ENCODE measurements at places on chromosomes 4 and X.

GRCh38 chr4:55884093-55884850 lies 30.8 kb downstream of the EXOC1 start:
- no peak for DNase-seq

DNA sequence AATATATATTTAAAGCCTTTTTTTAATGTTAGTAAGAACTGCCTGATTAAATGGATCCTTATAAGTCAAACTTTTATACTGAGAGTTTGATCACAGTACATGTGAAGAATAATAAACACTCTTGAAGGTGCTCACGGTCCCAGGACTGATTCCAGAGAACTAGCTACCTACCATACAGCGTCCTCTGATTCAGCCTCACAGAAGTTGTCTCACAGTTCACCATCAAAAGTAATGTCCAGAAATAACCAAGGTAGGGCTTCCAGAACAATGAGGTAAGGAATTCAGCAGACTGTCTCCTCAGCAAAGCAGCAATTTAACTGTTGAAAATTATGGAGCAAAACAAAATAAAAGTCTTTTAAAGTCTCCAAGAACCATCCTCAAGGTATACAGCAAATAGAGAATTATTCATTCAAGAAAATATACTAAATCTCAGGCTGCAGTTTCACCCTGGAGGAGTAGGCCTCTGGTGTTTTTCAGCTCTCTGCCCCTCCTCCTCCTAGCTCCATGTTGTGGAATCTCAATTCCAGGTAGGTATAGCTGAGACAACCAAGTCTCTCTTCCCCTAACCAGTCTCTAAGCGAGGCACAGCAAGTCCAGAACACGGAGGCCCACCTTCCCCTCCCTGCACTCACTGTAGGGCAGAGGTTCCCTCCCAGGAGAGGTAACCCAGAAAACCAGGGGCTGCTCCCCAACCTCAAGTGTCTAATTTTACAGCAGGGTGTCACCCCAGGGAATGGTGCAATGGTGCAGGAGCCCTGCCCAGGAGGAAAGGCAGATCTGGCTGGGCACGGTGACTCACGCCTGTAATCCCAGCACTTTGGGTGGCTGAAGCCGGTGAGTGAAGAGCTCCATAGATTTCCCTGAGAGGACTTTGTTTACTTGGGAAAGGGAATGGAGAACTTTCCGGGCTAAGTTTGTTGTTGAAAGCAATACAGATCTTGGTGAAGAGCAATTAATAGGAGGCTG lies 28.6 kb downstream of the FAM241A start:
- DNase-seq: no peak

- DNase-seq: no peak
Measured at GRCh38 chr4:143184217-143184502, 557 bp upstream of the USP38 start.

DNA sequence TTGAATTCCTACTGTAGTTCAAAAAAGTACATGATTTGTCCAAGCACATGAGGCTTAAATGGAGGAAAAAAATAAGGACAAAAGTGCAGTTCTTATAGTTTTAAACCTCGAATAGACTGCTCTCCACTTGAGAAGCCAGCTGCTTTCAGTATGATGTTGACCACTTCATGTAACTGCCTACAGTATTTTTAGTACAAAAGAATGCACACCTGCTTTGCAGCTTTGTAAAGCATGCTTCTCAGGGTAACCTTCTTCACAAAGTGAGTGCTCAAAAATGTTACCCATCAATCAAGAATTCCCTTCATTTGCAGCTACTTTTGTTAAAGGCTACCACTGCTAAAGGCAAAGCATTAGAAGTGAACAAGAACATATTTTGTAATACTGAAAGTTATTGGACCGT lies 83.4 kb upstream of the FAM47B start:
- no peak for DNase-seq

GRCh38 chrX:111123125-111123524 lies 27.1 kb downstream of the PAK3 start:
- peak; percentile 2 for DNase-seq

DNA sequence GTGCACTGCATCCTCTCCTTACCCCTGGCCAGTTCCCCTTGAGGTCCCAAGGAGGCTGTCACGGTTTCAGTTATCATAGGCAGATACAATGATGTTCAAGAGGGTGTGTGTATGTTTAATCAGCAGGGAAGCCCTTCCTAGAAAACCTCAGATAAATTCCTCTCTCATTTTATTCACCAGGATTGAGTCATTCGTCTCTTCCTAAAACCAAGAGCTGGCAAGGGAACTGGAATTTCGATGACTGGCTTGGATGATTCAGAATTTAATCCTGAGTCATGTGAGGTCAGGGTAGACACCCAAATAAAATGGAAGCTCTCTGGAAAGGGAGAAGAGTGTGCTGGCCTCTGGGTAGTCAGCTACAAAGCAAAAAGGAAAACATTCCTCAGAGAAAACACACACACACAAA lies 106.2 kb upstream of the RAPGEF2 start:
- DNase-seq: no peak

DNA sequence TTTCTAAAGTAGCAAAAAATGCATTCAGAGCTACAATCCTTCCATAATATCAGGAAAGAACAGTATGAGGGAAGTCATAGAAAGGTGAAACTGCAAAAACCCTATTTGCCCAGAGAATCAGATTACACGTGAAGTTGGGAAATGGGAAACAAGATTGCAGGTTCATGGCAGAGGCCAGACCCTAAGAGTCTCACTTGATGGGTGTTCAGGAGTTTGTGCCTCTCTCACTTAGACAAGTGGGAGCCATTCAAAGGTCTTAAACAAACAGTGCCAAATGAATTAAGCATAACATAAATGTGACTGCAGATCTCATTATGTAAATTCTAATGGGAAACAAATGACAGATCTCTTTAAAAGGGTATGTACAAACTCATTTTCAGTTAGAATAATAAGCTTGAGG lies 91.6 kb downstream of the ARAP2 start:
- no peak for DNase-seq

DNA sequence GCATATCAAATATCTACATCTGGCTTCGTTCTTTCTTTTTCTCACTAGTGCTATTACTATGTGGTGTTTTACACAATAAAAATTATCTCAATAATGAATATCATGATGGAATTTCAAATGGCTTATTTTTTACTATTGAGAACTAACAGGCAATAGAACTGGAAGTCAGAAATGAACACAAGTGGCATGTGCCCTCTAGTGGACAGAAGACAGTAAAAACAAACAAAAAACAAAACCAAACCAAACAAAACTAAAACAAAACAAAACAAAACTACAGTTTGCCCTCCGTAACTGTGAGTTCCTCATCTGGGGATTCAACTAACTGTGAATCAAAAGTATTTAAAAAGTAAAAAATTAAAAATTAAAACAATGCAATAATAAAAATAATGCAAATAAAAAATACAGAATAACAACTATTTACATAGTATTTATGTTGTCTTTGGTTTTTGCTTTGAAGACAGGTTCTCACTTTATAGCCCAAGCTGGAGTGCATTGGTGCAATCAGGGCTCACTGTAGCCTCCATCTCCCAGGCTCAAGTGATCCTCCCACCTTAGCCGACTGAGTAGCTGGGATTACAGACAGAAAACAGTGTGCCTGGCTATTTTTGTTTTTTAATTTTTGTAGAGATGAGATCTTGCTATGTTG lies 195.6 kb upstream of the TACR3 start:
- DNase-seq: no peak

DNA sequence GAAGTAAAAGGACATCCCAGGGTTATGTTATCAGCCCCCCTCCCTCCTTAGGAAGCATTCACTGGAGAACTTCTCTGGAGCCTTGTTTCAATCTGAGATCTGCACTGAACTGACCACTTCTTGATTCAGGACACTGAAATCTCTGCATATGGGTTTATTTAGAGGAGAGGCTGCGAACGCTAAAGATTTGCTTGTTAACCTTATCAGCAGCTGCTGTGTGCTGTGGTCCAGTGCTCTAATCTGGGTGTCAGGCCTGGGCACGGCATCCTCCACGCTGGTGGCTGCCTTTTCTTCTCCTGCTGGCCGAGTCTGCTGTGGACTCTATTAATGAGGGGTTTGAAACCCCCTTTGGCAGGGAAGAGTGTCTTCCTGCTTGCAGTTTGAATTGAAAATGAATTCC lies 1094.7 kb upstream of the TENM3 start:
- DNase-seq: no peak

DNA sequence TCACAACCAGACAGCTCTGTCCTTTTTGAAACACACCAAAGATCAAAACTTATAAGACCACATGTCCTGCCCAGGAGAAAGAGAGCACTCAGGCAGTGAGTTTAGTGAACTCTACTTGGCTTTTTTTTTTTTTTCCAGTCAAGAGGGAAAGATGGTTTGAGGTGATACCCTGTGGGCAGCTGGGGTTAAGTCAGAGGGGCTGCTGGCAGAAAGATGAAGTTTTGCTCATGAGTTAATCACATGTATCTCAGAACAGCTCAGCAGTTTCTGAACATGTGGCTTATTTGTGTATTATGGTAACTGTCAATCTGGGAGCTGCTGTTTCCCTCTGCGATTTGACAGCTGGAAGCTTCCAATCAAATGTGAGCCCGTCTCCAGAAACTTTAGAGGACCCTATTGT lies 56.4 kb upstream of the MAP3K15 start:
- DNase-seq: no peak

DNA sequence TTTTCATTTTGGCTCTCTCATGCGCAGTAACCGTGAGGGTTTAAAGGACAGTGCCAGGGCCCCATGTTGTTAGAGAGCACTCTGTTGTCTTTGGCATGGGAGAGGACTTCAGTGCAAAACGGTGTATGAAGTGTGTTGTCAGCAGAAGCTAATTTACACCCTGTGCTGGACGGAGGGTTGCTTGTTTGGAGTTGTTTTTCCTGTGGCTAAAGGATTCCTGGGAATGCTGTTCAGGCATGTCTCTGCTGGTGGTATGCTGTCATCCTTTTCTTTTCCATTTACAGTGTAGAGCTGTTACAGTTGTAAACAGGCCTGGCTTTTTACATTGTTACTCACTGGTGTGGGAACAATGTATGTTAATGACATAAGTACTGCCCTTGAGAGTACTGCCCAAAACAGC lies 206.3 kb downstream of the CBR4 start:
- no peak for DNase-seq

DNA sequence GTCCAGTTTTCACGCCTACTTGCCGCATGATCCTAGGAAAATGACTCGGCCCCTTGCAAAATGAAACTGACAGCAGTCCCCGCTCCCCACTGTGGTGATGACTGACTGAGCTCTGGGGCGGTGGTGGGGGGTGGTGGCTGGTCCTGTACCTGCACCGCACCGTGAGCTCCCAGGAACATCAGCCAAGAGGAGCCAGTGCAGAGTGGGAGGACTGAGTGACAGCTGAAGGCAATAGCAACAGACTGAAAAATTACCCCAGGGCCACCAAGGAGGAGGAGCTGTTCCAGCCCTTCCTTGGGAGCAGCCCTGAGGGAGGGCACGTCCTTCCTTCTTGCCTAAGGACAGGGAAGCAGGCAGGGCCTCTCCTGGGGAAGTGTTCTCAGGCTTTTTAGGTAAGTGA lies 2.4 kb upstream of the C4orf50 start:
- DNase-seq: no peak

- DNase-seq: no peak
Measured at GRCh38 chr4:146207410-146207809, 6.9 kb upstream of the REELD1 start.

GRCh38 chr4:150950657-150951288 lies 64.3 kb downstream of the LRBA start:
- DNase-seq: no peak

DNA sequence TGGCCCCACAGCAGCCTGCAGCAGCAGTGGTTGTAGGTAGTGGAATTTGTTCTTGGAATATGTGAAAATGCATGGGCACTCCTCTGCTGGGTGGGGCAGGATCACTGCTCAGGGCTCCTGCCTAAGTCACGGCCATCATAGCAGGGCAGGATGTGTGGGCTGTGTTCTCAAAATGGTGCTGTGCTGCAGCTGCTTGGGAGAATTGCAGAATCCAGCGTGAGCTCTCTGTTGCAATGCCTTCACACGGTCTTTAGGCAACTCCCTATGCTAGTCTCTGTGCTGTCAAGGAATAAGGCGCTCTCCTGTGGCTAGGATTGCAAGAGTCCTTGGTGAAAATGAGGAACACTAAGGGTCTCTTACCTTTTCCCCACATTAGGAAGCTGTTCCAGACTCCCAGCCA lies 42.9 kb downstream of the F8 start:
- no peak for DNase-seq

DNA sequence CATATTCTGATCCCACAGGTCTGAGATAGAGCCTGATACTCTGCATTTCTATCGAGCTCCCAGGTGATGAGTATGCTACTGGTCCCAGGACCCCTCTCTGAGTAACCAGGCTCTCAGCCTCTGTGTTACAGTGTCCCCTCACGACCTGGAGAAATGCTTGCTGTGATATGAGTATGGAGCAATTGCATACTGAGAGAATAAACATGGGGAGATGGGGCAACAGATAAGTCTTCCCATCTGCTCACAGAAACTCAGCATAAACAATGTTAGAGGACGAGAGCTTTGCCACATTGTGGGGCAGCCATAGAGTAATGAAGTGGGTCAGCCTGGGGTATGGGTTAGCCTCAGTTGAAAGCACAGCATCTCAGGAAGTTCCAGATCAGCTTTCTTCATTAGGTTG lies 82.6 kb upstream of the HS3ST1 start:
- DNase-seq: no peak

- DNase-seq: no peak
Measured at GRCh38 chr4:6437826-6438238, 34.6 kb downstream of the PPP2R2C start.

DNA sequence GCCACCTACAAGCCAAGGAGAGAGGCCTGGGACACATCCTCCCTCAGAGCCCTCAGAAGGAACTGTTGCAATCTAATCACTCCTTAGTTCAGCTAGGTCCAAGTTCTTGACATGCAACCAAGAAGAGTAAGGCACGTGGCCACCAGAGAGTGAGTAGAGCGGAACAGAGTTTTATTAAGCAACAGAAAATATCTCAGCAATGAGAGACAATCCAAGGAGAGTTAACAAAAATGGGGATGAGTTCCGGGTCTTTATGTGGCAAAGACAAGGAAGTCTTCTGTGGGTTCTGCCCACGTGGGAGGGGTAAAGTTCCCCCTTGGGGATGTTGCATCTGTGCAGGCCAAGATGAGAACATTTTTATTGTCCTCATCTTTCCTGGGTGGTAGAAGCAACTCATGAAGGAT lies 38.5 kb upstream of the PROM1 start:
- DNase-seq: no peak

- DNase-seq: peak; percentile 2
Measured at GRCh38 chrX:69618803-69619202, 2.9 kb downstream of the EDA start.
